GM23248 (cell line): ENCODE measurements at places on chromosomes 11 and 22.

- no peak for DNase-seq
Measured at GRCh38 chr11:62954478-62954877, 30.3 kb downstream of the SLC22A6 start.

DNA sequence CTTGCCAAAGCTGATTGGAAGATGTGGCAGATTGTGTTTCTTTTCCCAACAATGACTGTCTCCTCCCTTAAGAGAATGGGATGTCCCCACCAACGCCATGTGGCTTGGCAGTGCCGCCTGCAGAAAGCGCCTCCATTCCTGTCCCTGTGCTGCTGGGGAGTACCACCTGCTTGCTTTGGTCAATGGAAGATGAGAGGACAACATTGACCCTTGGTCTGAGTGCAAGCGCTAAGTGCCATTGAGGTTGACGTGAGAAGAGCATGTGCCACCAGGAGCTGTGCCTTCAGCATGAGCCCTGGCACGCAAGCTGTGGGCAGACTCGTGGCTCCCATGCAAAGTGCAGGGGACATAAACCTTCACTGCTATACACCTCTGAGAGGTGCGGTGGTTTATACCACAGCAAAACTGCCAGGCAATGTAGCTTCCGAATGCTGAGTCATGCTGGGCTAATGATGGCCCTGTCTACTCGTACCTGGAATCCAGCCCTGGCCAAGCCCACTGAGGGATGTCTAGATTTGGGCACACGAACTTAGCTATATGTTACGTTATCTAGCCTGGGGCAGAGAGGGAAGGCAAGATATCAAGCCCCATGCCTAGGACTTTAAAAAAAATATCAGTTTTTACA lies 41.9 kb downstream of the MYEOV start:
- no peak for DNase-seq

DNA sequence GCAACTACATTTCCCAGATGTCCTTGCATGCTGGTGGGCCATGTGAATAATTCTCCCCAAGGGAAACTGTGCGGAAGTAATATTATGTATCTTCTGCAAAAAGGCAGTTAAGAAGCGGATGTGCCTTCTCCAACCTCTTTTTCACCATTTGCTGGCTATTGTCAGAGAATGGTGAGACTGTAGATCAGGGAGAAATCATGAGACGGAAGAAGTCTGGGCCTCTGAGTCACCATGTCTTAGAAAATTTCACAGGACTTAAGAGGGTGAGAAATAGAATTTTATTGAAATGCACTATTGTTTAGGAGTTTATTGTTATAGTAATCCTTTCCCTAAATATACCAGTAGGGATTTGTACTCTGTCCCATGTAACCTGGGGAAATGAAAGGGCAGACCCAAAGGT lies 298.7 kb upstream of the ZC3H12C start:
- peak; percentile 13 for DNase-seq

- peak; percentile 73 for DNase-seq
Measured at GRCh38 chr11:96102664-96103078, 178.8 kb upstream of the MTMR2 start.

GRCh38 chr22:47337161-47337621 lies 574.7 kb downstream of the TBC1D22A start:
- DNase-seq, result peak; percentile 77
